Gastrocnemius medialis (tissue), 4 donors: ENCODE measurements at places on chromosomes 4 and X. TPM values are rescaled to one million over a fixed set of nuclear protein-coding genes. Genes with fewer than 3 reads are reported as not detected.

GRCh38 chr4:145546175-145546915 is 64.7 kb downstream of the SMAD1 start:
- DNase-seq, result no peak

DNA sequence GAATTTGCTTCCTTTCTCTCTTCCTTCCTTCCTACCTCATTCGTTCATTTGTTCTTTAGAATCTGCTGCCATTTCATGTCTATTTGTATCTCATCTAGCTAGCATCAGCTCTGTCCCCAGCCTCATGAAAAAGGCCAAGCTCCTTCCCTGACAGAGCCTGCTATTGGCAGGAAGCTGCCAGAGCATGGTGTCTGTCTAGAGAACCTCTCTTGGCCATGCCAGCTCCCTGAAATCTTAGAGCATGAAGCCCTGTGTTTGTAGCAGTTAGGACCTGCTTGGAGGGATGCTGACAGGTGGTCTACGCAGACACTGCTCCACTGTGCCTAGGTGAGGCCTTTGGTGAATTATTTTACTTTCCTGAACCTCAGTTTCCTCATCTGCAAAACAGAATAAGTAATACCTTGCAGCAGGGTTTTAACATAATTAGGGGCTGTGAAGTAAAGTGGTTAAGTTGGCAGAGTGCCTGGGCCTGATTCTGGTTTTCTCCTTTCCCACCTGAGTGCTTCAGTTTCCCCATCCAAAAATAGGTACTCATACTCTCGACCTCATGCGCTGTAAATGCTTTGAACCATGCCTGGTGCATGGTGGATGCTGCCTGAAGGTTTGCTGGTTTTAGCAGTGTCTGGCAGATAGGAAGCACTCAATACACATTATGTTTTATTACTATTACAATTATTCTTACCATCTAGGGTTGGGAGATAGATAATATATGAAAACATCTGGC is 4.7 kb downstream of the PTTG2 start:
- DNase-seq, result no peak

GRCh38 chr4:57219431-57219830 is 109.2 kb upstream of the IGFBP7 start:
- DNase-seq, result no peak

The HTRA3 gene
- total RNA-seq, result 8.4 TPM

GRCh38 chr4:153166716-153167501 is 37.3 kb upstream of the TRIM2 start:
- no peak for DNase-seq

GRCh38 chr4:146154057-146154456 is 21.5 kb upstream of the LSM6 start:
- DNase-seq, result no peak

- DNase-seq, result no peak
Measured at GRCh38 chr4:7434766-7435150, at the start of gene PSAPL1. TSS of gene PSAPL1 (minus strand) at chr4:7434930. CDS start at chr4:7434879, 51 bp downstream.

DNA sequence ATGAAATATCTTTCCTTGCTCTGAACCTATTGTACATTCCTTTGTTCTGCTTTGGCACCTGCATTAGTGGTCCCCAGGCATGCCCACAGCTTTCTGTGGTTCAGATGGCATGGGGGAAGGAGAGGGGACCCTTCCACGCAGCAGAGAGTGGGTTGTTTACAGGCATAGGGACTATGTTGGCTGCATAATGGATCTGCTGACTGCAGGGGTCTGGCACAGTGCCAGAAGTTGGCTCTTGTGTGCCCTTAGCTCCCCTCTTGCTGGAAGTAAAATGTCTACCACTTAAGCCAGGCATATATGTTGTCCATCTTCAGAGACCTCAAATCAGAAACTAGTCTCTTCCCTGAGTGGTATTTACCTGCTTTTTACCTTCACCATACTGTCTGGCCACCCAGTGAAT is 651.9 kb upstream of the PCDH7 start:
- no peak for DNase-seq

- no peak for DNase-seq
Measured at GRCh38 chr4:107736924-107737448, 17.0 kb upstream of the PAPSS1 start.

DNA sequence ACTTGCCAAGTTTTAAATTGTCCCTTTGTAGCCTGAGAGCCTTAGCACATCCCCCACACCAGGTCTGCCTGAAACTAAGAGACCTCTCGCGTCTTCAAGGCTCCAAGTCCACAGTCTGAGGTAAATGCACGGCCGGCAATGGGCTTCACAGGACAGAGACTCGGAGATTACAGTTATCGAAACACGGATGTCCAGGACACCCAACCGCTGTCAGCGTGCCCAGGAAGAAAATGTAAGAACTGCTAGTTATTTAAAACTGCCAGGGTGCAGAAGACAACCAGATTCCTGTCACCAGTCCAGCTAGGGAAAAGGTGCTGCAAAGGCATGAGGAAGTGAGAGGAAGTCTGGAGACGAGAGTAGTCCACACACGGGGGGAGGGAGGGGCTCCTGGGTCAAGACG is 28.9 kb downstream of the ZNF827 start:
- peak; percentile 22 for DNase-seq

The KLF8 gene
- 0.70 TPM for total RNA-seq

DNA sequence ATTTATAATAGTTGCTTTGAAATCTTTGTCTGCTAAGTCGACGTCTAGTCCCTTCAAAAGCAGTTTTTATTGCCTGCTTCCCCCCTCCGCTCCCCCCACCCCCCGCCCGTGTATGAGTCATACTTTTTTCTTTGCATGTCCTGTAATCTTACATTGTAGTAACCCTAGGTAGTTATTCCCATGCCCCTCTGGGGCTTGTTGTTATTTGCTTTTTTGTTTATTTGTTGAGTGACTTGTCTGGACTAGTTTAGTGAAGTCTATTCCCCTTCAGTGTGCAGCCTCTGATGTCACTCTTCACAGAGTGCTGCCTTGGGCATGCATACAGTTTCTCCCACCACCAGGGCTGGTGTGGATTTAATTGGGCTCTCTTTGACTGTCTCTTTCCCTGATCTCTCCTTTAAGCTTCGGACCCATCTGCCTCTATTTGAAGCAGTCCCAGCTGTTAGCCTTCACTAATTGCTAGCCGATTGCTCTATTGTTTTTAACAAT is 86.2 kb downstream of the PPEF1 start:
- no peak for DNase-seq

The WAS gene
- total RNA-seq, result 2.7 TPM

The OTC gene
- total RNA-seq, result not detected

DNA sequence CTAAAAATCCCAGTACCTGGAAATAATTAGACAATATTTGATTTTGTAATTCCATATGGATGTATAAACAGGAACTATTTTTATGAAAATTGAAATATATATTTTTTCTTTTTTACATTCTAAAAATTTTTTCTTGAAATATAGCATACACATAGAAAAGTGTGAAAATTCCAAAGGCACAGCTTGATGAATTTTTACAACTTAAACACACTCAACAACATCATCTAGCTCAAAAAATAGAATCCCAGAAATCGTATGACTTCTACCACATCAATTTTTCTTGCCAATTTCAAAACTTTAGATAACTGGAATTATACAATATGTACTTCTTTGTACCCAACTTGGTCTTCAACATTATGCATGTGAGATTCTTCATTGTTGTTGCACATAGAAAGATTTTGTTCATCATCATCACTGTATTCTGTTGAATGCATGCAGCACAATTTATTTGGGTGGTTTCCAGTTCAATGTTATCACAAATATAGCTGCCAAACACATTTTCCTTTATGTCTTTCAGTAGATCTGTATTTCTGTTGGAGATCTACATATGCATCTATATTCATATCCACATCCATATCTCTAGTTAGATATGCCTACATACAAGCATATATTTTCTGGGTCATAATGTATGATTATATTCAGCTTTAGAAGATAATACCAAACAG is 340.7 kb upstream of the SLIT2 start:
- no peak for DNase-seq

The KIAA1210 gene
- total RNA-seq, result not detected

The DMRTC1B gene
- total RNA-seq, result not detected
